NCI-H1092 treated with DMSO at 0.1 percent for 48 hours (cell line): ENCODE measurements at places on chromosomes 7 and 10.

DNA sequence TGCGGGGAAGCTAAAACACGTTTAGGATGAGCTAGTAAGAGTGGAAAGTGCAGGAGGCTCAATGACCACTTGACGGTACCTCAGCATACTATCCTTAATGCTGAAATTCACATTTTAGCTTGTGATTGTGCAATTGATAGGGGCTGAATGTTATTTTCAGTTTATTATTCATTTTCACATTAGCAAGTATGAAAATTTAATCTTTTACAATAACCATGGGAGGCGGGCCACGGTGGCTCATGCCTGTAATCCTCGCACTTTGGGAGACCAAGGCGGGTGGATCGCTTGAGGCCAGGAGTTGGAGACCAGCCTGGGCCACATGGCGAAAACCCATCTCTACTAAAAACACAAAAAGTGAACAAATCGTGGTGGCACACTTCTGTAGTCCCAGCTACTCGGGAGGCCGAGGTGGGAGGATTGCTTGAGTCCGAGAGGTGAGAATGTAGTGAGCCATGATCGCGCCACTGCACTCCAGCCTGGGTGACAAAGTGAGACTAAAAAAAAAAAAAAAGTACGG is 22.0 kb upstream of the ANLN start:
- DNase-seq = no peak

DNA sequence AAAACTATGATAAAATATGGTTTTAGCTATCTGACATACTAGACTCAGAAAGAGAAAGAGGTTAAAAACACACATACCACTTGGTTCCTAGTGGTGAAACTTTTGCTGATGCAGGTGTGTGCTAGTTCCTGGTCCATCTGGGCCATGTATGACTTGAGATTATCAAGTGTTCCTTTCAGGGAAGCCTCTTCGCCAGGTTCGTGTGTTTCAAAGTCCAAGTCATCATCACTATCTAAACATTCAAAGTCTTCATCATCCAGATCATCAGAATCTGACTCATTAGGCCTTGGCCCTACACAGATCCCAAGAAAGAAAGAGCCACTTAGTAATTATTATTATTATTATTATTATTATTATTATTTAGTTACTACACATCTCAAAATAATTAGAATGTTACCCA is 26.4 kb downstream of the NUDT13 start:
- DNase-seq = no peak

DNA sequence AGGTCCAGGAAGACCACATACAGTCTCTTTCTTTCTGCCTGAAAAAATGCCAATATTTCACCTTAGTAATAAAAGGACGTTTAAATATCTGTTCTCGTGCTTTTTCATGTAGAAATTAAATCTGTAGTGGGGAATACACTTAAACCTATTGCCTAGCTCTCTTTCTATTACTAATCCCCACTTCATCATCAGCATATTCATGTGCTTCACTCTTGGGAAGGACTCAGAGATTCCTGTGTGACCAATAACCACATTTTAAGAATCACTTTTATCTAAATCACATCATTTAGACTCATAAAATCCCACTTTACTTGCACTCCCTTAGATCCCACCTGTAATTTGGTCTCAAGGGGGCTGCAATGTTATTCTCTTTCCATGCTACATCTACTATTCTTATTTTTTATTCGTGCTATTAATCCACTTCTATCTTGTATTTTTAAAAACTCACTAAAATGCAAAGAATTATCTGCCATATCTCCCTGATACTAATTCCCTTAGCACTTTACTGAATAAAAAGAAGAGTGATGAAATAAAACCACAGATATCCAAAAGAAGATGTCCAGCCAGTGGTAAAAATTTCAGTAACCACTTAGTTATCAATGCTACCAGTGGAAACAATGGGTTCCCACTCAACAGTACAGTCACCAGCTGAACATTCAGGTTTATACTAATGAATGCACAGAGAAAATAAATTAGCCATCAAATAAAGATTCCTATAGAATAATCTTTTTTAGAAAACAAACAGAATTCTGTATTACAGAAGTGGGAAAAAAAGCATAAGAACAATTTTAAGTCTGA is 102.1 kb downstream of the PPP1R17 start:
- DNase-seq = no peak

- DNase-seq = no peak
Measured at GRCh38 chr10:97428572-97428981, 2.6 kb downstream of the PGAM1 start.

- DNase-seq = peak; percentile 86
Measured at GRCh38 chr7:156764016-156764669, 123.6 kb downstream of the RNF32 start.

GRCh38 chr10:8013006-8013405 is 41.5 kb upstream of the GATA3 start:
- DNase-seq = no peak

DNA sequence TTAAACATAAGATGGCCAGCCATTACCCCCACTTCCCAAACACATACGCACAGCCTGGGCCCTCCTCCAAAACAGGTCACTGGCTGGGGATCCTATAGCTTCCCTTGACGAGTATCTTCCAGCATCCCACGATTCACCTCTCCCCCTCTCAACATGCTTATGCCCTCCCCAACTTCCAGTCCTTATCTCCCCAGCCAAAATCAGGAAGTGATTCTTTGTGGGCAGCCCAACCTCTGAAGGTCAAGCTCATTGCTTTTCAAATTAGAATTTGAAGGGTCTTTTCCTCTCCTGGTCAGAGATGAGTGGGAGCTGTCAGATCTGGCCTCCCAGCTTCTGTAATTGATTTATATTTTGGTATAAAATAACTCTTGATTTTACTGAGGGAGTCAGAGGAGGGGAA is 133.6 kb downstream of the ATXN7L1 start:
- no peak for DNase-seq

GRCh38 chr7:3882782-3883181 is 581.7 kb downstream of the SDK1 start:
- no peak for DNase-seq

DNA sequence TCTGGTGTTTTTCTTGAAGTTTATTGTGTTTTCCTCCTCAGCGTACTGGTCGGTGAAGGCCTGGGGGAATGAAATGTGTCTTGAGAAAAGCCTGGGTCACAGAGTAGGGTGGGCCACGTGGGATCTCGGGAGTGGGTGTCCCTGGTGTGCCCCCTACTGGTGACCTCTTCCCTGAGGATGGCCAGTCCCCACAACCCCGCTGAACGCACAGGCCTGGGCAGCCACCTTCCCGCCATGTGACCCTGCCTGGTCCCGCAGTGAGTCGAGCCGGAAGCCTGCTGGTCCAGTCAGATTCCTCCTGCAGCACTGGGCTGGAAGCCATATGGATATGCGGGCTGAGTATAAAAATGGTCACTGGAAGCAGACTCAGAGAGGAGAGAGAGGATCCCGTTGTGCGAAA is 52.9 kb upstream of the GNA12 start:
- no peak for DNase-seq

DNA sequence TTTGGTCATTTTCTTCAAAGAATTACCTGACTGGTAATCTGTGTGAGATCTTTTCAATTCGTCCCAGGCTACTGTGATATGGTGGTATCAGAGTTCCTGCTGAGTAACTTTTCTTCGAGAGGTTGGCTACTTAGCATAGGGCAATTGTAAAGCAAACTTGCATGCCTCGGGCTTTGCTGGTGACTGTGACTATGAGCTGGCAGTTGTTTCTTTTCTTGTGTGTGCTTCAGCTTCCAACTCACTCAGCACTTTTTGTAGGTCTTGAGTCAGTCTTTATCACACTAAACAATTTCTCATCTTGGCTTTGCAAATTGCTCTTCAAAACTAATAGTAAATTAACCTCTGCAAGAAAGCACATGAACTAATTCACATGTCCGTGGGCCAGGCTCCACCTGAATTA is 44.3 kb downstream of the PRR15 start:
- DNase-seq = no peak

- no peak for DNase-seq
Measured at GRCh38 chr10:102962267-102962666, 44.2 kb downstream of the CNNM2 start.

- peak; percentile 10 for DNase-seq
Measured at GRCh38 chr10:73095481-73096021, 1.1 kb downstream of the P4HA1 start.

- DNase-seq = no peak
Measured at GRCh38 chr7:80334908-80335307, 177.0 kb downstream of the GNAT3 start.

DNA sequence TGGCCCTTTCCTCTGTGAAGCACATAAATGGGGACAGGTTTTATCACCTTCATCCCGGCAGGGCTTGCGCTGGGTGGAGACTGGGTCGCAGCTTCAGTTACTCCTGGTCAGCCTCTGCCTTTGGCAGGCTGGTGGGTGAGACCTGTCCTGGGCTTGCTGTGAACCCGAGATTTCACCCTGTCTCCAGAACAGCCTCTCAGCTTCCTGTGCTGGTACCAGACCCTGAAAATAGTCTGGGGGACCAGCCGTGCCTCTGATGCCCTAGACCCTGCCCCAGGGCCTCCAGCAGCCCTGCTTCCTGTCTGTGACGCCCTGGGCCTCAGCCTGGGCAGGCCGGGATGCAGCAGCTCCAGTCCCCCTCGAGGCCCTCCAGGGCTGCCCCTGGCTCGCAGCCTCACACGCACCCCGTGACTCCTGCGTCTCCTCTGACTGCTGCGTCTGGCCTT is 13.2 kb upstream of the PWWP2B start:
- DNase-seq = no peak

GRCh38 chr10:101745074-101745696 is 30.7 kb downstream of the FGF8 start:
- no peak for DNase-seq

DNA sequence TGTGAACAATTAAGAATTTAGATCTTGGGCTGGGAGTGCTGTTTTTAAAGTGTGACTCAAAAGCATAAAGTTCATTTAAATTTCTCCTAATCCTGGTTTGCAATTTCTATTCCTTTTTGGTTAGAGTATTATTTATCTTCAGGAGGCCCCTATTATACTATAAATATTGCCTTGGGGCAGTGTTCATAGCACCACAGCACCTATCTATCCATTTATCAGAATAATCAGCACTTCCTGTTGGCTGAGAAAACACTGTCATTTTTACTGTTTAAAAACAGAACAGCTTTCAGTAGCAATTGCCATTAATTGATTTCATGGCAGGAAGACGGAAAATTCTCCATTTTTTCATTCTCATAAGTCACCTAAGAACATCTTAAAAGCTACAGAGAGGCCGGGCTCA is 111.4 kb downstream of the KIAA1217 start:
- DNase-seq = no peak
